ENCODE measurements at places on chromosomes 7 and 10.
A peak's percentile ranks its signal among the peaks of the same experiment; 100 is the strongest.

DNA sequence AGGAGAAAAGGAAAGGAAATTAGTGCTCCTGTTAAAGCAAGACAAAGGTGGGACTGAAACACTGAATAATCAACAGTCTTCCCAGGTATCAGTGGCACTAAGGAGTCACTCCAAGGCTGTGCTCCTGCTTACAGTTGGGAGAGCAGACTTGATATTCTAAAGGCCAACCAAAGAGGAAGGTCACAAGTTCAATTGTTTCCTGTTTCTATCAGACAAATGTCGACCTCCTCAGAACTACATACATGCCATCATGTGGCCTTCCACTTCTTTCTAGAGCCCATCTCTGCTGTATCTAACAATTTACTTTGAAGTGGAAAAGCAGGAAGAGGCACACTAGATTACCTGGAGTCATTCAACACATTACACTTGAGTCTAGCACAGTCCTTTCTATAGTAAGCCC is 3.4 kb downstream of the ZNF239 start:
- no peak for DNase-seq

DNA sequence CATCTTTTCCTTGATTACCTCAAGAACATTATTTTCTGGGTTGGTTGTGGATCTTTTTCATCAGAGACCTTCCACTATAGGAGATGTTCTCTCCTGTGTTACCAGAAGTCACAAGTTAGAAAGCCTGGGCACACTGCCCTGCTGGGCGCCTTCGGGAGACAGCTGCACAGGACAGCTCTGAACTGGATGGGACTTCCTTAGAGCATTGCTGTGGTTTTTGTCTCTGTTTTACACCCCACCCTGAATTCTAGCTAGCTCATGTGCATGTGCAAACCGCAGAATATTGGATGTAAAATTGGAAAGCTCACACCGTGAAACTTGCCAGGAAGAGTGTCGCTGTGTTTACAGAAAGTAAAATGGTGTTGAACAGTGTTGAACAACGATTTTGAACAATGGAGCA is 54.4 kb upstream of the SEC61G start:
- DNase-seq = no peak

DNA sequence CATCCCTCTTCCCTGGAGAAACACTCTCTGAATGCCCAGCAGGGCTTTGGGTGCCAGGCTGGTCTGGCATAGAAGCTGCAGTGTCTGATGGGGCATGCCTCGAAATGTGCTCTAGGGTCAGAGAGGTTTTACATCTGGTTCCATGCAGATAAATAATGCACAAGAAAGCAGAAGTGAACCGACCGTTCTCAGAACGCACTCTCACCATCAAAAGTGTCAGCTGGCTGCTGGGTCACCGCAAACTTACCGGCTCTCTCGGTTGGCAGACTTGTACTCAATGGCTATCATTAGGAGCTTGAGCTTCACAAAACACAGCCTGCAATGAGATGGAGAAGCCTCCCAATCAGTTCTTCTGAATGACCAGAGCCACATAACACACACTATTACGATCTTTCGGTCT is 610.0 kb downstream of the KCNMA1 start:
- DNase-seq = no peak

DNA sequence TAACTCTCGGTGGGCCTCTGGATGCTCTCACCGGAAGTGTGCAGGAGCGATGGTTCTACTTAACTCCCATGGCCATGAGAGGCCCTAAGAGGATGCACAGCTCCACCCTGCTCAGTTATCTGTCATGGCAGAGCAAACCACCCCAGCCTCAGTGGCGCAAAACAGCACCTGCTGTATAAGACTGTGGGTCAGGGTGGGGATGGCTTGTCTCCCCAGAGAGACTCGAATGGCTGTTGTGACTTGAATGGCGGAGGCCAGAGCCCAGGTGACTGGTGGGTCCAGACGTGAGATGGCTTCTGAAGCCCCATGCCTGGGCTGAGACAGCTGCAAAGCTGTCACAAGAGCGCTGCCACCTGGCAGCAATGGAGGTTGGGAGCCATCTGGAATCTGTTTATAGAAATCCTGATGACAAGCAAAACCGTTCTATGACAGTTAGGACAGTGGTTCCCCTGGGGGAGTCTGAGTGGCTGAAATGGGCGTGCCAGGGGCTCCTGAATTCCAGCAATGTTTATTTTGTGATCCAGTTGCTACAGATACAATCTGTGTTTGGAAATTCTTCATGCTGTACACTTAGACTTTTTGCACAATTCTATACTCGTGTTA is 490.5 kb downstream of the TCERG1L start:
- DNase-seq = no peak

- DNase-seq = no peak
Measured at GRCh38 chr7:135204876-135205275, 6.5 kb downstream of the WDR91 start.

DNA sequence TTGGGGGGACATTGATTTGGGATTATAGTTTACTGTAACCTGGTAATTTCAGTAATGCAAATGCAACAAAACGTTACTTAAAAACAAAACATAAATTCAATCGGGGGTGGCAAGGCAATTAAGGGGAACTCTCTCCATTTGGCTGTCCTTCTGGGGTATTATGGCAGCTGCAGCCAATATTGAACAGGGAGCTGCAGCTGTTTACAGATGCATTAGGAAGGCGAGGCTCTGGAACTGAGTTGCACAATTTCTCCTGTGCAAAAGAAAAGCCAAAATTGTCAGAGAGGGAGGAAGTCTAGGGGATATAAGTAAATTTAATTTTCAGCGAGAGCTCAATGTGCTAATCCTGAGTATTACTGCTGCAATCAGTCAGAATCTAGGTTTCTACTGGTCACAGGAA is 36.1 kb downstream of the NEUROD6 start:
- no peak for DNase-seq

DNA sequence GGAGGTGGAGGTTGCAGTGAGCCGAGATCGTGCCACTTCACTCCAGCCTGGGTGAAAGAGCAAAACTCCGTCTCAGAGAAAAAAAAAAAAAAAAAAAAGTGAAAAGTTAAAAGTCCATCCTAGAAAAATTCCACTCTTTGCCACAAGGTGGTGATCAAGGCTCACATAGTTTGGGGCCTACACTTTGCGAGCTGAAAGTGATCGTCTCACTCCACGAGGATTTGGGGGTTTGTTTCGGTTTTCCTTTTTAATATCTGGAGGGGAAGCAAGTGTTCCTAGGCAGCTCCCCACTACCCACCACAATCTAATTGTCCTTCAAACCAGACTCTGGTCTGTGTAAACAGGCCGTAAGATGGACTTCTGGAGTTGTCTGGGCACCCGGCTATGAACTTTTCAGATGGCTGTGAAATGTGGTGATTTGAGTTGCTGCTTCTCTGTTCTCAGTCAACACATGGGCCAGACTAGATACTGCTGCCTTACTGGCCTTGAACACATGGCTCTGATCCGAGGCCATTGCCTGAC is 27.1 kb downstream of the PRLHR start:
- peak; percentile 13 for DNase-seq

DNA sequence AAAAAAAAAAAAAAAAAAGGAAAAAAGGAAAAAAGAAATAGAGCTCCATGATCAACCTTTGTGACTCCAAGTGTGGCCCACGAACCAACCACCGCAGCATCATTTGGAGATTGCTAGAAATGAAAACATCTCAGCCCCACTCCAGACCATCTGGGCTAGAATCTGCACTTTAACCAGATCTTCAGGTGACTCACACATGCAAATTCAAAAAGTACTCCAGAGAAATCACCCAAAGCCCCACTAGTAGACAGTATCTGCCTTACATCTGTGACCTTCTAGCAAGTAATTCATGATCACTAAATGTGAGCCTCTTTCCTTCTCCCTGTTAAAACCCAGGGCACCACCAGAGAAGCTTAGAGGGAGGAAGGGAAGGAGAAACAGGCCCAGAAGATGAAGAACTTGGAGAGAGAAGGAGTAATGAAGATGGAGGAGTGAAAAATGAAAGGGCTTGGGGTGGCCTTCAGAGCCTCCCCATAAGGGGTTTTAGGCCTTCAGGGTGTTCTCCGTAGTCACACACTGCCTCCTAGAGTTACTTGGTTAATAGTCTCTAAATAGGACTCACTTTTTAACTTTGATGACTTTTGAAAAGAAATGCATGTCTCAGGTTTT is 94.0 kb downstream of the SLC37A3 start:
- DNase-seq = peak; percentile 51

- DNase-seq = no peak
Measured at GRCh38 chr10:43134126-43134905, 3.9 kb upstream of the CSGALNACT2 start.

GRCh38 chr7:2820508-2820934 is 23.6 kb downstream of the GNA12 start:
- peak; percentile 35 for DNase-seq

DNA sequence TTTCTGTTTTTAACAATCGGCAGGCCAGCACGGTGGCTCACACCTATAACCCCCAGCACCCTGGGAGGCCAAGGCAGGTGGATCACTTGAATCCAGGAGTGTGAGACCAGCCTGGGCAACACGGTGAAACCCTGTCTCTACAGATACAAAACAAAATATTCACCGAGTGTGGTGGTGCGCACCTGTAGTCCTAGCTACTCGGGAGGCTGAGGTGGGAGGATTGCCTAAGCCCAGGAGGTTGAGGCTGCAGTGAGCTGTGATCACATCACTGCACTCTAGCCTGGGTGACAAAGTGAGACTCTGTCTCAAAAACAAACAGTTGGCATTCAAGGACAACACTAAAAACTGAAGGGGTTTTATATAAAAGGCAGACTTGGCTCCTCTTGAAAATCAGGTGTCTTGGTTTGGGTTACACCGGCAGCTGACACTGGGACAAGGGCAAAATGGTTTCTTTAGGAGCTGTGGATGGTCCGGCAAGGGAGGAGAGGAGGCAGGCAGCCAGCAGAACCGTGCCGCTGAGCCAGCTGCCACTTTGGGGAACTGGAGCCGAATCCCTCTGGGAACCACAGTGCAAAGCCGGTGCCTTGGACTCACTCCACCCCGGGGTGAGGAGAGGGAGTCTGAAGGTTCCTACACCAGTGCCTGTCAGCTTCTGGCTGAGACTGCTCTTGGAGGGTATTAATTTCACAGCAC is 52.6 kb downstream of the CHST3 start:
- DNase-seq = no peak
